ENCODE measurements at places on chromosomes 2 and 18.

GRCh38 chr18:59279193-59279592, 5.9 kb upstream of the RAX start:
- DNase-seq, result no peak

- no peak for DNase-seq
Observed at GRCh38 chr2:177244244-177244771, 20.2 kb downstream of the NFE2L2 start.

DNA sequence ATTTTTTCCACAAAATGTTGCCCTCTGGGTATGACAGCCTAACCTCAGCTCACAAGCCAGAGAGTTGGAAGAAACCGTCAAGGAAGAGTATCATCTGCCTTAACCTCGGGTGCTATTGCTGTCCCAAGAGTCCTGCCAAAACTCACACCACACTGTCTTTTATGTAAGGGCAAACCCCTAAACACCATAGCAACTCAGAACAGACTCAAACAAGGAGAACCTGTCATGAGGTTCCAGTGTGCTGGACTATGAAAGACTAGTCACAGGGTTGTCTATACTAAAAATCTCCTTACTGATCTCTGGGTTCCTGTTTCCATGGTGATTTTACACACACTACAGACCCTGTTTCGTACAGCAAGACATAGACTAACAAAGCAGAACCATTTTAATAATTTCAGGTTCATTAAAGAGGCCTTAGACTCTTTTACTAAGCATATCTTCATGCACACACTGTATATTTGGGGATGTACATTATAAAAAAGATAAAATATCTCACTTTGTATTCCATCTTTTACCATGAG, 159.8 kb downstream of the PKP4 start:
- DNase-seq, result no peak

GRCh38 chr18:48697441-48697840, 158.6 kb downstream of the CTIF start:
- DNase-seq, result no peak

GRCh38 chr2:203021991-203022390, 7.3 kb downstream of the NBEAL1 start:
- no peak for DNase-seq

- no peak for DNase-seq
Observed at GRCh38 chr2:209619782-209620181, 151.8 kb upstream of the UNC80 start.

DNA sequence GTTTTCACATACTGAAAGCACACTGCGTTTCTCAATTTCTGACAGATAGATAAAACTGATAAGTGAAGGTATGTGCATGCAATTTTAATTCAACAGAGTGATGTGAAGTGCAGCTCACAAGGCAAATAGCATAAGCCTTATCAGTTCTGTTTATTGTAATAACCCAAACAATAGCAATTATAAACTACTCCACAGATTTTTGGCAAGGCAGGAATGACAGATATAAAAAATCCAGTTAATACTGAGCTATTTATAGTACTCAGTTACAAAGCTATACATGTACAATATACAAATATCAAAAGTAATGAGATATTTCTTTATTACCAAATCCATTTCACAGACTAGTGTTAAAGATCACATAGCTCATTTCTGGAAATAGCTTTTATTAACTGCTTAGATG, 210.9 kb upstream of the KLHL14 start:
- DNase-seq, result no peak

- no peak for DNase-seq
Observed at GRCh38 chr2:222352981-222353380, 54.2 kb upstream of the PAX3 start.

DNA sequence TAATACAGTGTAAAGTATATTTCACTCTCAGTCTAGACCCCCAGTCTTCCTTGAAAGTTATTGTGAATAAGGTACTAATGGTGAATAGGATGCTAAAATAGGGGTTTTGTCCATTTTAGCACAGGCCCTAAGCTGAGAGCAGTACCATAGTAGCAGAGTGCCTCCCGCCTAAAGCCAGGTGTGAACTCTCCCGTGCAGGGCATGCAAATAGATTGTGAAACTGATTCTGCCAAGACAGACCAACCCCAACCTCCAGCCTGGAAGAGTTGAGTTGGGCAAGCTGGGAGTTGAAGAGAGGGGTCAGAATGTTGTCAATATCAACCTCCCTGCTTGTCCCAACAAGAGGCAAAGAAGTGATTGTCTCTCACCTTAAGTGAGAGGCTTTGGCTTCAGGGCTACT, 97.4 kb upstream of the CYRIA start:
- no peak for DNase-seq

DNA sequence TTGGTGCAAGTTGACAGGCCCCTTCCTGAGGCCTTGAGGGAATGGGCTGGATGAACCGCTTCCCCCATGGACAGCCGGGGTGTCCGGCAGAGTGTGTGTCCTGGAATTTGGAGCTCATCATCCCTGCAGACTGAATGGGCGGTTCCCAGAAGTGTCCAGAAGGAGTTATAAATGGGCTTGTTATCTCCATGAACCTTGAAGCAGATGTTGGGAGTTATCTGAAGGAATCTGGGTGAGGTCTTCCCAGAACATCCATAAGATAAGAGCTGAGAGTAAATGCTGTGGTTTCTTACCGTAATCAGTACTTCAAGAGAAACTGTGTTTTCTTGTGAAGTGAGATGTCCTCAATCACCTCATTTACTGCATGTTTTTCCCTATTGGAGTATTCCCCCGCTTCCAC, 21.1 kb downstream of the PLB1 start:
- no peak for DNase-seq

GRCh38 chr2:129428086-129428660, 551.3 kb upstream of the RAB6C start:
- no peak for DNase-seq

DNA sequence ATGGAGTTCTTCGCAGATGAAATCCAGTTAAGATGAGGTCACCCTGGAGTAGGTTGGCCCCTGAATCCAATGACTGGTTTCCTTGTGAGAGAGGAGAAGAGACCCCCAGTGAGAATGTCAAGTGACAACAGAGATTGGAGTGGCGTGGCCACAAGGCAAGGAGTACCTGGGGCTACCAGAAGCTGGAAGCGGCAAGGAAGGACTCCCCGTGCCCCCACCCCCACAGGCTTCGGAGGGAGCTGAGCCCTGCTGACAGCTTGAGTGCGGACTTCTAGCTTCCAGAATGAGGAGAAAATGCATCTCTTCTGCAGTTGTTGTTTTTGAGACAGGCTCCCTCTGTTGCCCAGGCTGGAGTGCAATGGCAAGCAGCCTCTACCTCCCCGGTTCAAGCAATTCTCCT, 78.0 kb upstream of the HPCAL1 start:
- DNase-seq, result no peak

- DNase-seq, result no peak
Observed at GRCh38 chr2:168699844-168700417, 102.5 kb upstream of the NOSTRIN start.

DNA sequence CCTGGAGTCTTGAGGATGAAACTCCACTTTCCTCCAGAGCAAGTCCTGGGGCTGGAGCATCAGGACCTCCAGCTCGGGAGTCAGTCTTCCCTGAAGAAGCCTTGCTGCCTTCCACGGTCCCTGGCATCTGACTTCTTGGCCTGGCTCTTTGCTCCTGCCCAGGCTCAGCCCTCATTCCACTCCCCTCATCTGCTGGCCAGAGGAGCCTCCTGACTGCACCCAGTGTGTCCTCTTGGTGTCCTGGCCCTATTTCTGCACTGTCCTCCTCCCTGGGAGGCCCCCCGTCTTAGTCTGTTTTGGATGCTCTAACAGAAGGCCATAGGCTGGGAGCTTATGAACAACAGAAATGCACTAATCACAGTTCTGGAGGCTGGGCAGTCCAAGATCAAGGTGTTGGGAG, 231.5 kb downstream of the LOXHD1 start:
- no peak for DNase-seq

- no peak for DNase-seq
Observed at GRCh38 chr2:174122185-174122584, 126.1 kb downstream of the OLA1 start.

DNA sequence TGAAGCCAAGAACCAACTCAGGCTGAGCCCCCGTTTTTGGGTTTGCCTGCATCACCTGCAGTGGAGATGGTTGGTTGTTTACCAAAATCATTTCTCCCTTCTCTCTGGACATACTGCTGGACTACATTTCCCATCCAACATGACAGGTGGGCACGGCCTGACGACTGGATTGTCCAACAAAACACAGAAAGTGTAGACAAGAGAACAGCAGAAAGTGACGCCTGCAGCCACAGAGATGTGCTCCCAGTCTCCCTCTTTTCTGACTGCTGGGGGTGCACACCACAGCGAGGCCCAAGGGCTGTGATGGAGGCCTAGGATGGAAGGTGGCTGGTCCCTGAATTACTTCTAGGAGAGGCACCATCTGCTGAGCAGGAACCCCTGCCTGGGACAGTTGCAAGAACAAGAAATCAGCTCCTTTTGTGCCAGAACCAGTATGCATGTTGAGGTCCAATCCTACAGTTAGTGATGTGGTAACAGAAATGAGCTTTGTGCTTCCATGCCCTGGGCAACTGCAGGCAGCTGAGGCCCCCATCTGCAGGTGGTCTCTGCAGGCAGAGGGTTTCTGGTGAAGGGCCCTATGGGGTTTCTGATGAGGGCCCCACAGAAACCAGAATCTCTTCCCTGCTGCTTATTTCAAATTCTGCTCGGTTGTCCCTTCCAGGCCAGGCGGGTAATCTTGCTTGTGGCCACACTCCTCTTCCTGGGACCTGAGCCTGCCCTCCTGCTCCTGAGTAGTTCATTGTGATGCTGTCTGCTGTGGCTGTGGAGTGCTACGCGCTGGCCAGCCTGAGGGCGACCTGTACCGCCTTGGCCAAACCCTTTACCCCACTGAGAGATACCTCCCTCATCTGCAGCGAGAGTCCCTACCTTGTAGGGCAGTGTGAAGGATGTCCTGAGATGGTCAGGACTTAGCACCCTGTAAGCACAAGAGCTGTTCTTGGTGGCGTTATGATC, 168.3 kb downstream of the ASB1 start:
- no peak for DNase-seq

DNA sequence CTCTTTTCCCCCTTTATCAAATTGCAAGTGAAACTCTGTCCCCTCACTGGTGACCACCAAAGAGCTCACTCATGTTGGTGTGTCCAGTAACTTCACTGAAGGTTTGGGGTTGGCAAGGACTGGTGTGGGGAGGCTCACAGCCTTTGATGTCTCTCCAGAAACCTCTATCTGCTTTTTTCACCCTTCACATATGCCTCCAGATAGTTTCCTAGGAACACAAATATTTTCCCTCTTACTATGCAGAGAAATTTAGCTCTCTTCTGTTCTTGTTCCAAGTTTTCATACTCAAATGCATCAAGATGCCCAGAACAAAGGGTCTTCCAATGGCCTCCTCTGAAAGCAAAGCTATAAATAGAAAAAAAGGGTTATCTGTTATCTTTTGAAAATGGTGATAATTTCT, 20.7 kb downstream of the DTNA start:
- DNase-seq, result no peak

DNA sequence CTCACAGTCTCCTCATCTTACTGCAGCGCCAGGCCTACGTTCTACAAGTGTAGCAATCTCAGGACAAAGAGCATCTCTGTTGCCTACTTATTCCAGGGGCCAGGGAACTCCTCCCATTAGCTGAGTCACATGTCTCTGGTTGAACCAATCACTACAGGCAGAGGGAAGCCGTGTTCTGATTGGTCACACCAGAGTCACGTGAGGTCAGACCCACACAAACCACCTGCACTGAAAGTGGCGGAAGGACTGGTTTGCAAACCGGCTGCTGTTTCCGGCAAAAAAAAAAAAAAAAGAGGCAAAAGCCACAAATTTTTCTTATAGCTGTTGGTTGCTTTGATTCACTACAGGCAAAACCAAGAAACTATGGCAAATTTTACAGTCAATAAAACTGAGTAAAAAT, 21.9 kb upstream of the USP14 start:
- no peak for DNase-seq

DNA sequence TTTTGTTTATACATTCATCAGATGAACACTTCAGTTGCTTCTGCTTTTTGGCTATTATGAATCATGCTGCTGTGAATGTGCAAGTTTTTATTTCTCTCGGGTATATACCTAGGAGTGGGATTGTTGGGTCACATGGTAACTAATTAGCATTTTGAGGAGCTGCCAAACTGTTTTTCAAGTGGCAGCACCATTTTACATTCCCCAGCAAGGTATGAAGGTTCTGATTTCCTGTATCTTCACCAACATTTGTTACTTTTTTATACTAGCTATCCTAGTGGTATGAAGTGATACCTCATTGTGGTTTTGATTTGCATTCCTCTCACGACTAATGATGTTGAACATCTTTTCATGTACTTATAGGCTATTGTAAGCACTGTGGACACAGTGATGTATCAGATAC, 53.9 kb downstream of the DYNC1I2 start:
- DNase-seq, result no peak

DNA sequence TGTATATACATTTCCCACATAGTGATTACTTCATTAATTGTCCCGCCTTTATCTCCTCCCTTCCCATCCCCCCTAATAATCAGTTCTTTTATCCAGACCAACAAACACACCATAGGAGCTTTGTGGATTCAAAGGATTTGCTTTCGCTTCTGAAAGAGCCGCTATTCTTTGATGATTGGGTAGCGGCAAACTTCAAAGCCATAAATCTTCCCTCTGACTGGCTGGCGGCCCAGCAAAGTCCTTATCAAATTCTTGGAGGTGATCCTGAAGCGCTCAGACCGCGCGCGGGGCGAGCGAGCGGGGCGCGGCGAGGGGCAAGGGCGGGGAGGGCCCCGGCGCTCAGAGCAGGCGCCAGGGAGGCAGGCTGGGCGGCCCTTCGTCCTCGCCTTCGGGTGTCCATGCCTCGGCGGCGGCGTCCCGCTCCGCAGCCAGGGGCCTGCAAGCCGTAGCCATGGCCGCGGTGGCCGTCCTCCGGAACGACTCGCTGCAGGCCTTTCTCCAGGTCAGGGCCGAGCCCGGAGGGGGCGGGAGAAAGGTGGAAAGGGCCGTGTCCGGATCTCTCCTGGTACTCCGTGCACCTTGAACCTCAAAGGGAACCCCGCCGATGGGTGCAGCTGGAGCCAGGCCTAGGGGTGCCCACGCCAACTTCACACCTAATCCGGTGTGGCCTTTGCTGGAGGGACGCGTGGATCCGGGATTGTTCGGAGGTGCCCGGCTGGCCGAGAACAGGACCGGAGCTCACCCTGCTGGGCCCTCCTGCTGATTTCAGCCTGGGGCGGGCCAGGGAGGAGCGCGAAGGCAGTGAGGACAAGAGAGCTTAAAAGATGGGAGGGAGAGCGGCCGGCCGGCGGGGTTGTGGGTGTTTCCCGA, at the start of gene SP5:
Gene SP5 (plus strand): TSS at position 276 of the 870 bp plus-strand sequence. CDS start 176 bp downstream, at position 452.
- DNase-seq, result no peak

DNA sequence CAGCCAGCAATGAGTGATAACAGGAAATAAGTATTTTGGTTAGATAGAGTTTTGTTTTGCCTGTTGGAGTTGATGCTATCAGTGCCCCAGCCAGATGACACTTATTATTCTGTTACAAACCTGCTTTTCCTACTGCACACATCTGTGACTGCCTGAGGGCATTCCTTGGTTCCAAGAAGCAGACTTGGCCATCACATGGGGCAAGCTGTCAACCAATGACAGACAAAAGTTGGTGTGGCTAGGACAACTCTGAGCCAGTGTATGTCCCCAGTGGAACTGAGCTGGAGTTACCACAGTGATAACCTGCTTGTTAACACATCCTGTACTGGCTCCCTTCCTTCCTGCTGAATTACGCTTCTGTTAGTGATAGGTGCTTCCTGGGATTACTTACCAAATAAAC, 54.5 kb downstream of the FAM171B start:
- no peak for DNase-seq

GRCh38 chr2:59297816-59298215, 1056.7 kb upstream of the FANCL start:
- no peak for DNase-seq
